Activated CD8-positive, alpha-beta T cell treated with anti-CD3 and anti-CD28 coated beads for 36 hours (primary cell): ENCODE measurements at places on chromosomes 5 and 9. TPM values are rescaled to one million over a fixed set of nuclear protein-coding genes. Genes with fewer than 3 reads are reported as not detected.

DNA sequence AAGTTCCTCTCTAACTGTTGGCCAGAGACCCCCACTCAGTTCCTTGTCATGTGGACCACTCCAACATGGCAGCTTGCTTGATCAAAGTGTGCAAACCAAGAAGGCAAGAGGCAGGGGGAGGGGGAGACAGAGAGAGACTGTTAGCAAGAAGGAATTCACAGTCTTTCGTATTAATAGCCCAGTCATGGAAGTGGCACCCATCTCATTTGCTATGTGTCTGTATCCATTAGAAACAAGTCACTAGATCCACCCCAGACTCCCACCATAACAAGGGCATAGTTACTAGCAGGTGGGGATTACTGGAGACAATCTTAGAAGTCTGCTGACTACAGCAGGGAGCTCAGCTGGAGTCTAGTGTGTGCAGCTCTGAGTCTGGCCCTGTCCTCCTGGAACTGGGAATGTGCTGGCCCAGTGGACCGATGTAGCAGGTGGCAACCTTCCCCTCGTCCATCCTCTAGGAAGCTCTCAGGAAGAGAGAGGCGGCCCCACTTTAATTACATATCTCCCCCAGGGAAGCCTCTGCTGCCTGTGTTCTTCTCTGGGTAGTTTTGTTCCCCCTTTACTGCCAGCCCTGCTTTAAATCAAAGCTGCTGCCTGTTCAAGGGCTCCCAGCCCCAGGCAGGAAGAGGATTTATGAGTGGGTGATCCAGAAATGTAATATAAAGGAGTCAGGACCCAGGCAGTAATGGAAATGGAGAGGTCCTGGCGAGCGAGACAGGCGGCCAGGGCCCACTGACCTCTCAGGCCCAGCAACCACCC is 47.8 kb upstream of the ALDH1B1 start:
- peaks cover 5% of the 10 kb centered on the region for H3K27me3 ChIP-seq
- no peaks in the 10 kb centered on the region for H3K4me1 ChIP-seq
- no peak for DNase-seq
- H3K4me3 ChIP-seq: no peak overlapping the region
- no peak overlapping the region for H3K27ac ChIP-seq

- DNase-seq: peak; percentile 1
- peaks cover 23% of the 10 kb centered on the region for H3K36me3 ChIP-seq
- H3K27me3 ChIP-seq: no peaks in the 10 kb centered on the region
- peak overlapping the region; percentile 39 for H3K27ac ChIP-seq
These were observed 3.7 kb downstream of the CARD19 start for GRCh38 chr9:93099551-93100275.

GRCh38 chr9:35517131-35517530 is 27.2 kb downstream of the RUSC2 start:
- no peaks in the 10 kb centered on the region for H3K27me3 ChIP-seq
- H3K36me3 ChIP-seq: no peaks in the 10 kb centered on the region
- H3K4me1 ChIP-seq: no peaks in the 10 kb centered on the region
- no peak for DNase-seq
- H3K4me3 ChIP-seq: no peak overlapping the region

DNA sequence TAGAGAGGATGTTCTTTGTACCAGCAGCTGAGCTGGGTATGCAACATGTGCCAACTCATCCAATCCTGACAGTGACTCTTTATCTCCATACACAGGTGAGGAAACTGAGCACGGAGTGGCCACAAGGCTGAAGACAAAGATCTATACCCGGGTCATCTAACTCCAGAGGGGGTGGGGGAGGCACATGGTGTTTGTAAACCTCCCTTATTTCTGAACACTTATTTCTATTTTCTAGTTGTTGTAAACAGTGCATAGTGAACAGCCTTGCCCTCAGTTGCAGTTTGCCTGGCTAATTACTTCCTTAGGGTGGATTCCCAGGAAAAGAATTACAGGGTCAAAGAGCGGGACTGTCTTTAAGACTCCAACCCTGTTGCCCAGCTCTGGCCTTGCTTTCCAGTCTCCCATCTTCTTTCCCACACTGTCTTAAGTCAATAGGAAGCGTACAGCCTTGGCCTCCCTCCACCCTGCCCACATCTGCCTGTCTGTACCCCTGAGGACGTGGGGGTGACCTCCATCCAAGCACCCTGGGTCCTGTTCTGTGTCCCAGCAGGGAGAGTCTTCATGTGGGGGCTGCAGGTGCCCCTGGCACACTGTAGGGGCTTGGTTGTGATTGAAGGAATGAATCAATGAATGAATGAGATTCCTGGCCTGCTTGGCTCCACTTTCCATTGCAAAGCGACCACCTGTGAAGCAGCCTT is 13.2 kb upstream of the FIBCD1 start:
- H3K27me3 ChIP-seq: peaks cover 9% of the 10 kb centered on the region
- H3K4me3 ChIP-seq: no peak overlapping the region
- H3K4me1 ChIP-seq: no peaks in the 10 kb centered on the region
- no peak overlapping the region for H3K27ac ChIP-seq

GRCh38 chr9:96691326-96691725 is 36.2 kb upstream of the PRXL2C start:
- no peak overlapping the region for H3K27ac ChIP-seq
- H3K4me1 ChIP-seq: peaks cover 4% of the 10 kb centered on the region
- DNase-seq: no peak
- H3K36me3 ChIP-seq: peaks cover 5% of the 10 kb centered on the region
- H3K4me3 ChIP-seq: no peak overlapping the region

- H3K27me3 ChIP-seq: no peaks in the 10 kb centered on the region
- no peaks in the 10 kb centered on the region for H3K4me1 ChIP-seq
- H3K27ac ChIP-seq: no peak overlapping the region
- no peaks in the 10 kb centered on the region for H3K36me3 ChIP-seq
These were observed 176.6 kb upstream of the SH3GL2 start for GRCh38 chr9:17402309-17402708.

GRCh38 chr5:97127727-97128126 is 14.7 kb downstream of the LIX1 start:
- H3K4me3 ChIP-seq: no peak overlapping the region
- no peak overlapping the region for H3K27ac ChIP-seq
- peaks cover 6% of the 10 kb centered on the region for H3K27me3 ChIP-seq
- DNase-seq: no peak
- H3K4me1 ChIP-seq: no peaks in the 10 kb centered on the region
- no peaks in the 10 kb centered on the region for H3K36me3 ChIP-seq

DNA sequence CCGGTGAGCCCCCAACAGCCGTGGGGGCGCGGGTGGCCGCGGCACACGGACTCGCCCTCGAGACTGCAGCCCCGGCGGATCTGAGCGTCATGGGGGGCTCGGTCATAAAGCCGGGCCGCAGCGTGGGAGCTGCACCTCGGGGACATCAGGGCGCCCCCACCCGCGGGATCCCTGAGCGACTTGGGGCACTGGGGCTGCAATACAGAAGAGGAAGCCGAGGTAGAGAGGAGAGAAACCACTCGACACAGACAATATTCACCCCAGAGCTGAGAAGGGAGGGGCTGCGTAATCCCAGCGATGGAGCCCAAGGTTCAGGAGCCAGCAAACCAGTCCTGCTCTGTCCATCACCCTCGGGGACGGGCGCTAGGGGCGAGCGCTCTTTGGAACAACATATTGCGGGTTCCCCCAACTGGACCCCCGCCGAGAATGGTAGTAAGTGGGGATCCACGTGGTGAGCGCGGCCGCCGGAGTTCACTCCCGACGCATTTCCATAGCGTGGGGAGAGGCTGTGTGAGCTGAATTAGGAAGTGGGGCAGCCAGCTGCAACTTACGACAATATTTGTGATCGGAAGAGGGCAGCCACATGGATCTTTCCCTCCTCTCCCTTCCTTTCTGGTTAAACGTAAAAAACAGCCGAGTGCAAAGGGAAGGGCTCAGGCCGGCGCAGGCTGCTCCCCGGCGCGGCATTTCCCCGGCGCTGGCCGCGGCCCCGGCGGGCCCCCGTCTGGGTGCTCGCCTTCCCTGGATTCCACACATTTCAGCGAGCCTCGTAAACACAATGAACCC is 9.9 kb downstream of the PTCH1 start:
- H3K4me1 ChIP-seq: peaks cover 31% of the 10 kb centered on the region
- no peaks in the 10 kb centered on the region for H3K36me3 ChIP-seq

DNA sequence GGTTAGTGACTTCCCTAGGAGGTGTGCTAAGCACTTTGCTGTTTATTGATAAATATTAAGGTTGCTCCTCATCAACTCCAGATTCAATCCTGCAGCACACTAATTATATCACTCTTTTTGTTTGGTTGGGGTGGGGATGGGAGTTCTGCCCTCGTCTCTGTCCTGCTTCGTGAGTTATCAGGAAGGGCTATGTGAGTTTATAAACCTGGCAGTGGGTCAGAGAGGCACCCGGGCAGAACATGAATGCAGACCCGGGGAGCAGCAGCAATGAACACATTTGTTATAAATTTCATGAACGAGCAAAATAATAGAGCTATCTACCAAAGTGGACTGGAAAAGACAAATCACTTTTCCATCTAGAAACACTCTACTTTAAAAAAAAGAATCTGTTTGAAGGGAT is 125.5 kb upstream of the WWC1 start:
- DNase-seq: no peak
- no peak overlapping the region for H3K27ac ChIP-seq
- no peak overlapping the region for H3K4me3 ChIP-seq
- H3K27me3 ChIP-seq: peaks cover 4% of the 10 kb centered on the region
- no peaks in the 10 kb centered on the region for H3K36me3 ChIP-seq

- no peak overlapping the region for H3K4me3 ChIP-seq
- no peaks in the 10 kb centered on the region for H3K4me1 ChIP-seq
- no peak overlapping the region for H3K27ac ChIP-seq
These were observed 161.3 kb downstream of the CAVIN4 start for GRCh38 chr9:100739208-100739607.

GRCh38 chr5:5430136-5430535 is 7.7 kb downstream of the ICE1 start:
- H3K36me3 ChIP-seq: peaks cover 18% of the 10 kb centered on the region
- DNase-seq: no peak
- H3K27me3 ChIP-seq: no peaks in the 10 kb centered on the region
- H3K4me1 ChIP-seq: peaks cover 64% of the 10 kb centered on the region

DNA sequence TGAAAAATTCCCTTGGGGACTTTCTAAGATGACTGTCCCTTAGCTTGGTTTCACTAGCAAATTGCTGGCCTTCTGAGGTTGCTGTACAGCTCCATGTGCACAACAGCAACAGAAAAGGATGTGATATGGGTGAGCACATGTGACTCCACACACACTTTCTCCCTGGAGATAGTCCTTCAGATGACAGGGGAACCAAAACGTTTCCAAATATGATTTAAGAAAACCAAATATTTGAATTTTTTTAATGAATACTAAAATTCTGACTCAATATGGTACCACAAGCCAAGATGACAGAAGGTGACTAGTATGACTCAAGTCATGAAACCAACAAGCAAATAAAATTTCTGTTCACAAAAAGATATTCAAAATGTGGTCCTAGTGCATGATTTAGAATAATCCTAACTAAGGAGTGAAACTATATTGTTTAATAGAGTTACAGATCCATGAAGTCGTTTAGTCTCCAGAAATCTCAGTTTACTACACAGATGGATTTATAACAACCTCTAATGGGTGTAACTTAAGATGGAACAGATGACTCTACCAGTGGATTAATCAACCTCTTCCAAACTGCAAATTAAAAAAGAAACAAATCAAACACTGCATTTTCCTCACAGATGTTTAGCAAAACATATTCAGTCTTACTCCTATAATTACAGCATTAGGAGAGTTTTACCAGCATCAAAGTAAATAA is 144.8 kb upstream of the PIK3R1 start:
- peak; percentile 23 for DNase-seq
- no peaks in the 10 kb centered on the region for H3K27me3 ChIP-seq
- H3K4me1 ChIP-seq: peaks cover 13% of the 10 kb centered on the region
- no peak overlapping the region for H3K4me3 ChIP-seq

DNA sequence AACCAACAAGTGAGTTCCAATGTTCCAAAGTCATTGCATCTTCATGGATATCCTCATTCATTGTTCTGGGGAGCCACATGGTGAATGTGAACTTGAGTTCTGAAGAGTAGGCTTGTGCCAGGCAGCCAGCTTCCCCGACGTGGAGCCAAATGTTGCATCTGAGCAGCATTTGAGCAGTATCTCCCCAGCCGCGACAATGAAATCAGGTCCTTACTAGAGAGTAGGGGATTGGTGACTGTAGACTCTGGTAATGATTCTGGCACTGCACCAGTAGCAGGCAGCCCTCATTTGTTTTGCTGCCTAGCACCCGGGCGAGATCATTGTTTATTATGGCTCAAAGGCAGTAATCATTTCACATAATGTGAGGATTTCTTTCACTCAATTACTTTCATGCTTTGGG is 451.4 kb upstream of the C9orf72 start:
- no peaks in the 10 kb centered on the region for H3K36me3 ChIP-seq
- H3K27ac ChIP-seq: no peak overlapping the region
- no peak for DNase-seq
- H3K27me3 ChIP-seq: no peaks in the 10 kb centered on the region

- DNase-seq: no peak
- H3K27me3 ChIP-seq: no peaks in the 10 kb centered on the region
- no peak overlapping the region for H3K4me3 ChIP-seq
- peaks cover 35% of the 10 kb centered on the region for H3K4me1 ChIP-seq
- H3K36me3 ChIP-seq: no peaks in the 10 kb centered on the region
These were observed 416.0 kb downstream of the MAN2A1 start for GRCh38 chr5:110105692-110106091.

GRCh38 chr9:96195541-96195940 is 106.4 kb downstream of the HSD17B3 start:
- DNase-seq: no peak
- H3K4me1 ChIP-seq: no peaks in the 10 kb centered on the region
- no peak overlapping the region for H3K27ac ChIP-seq
- H3K36me3 ChIP-seq: no peaks in the 10 kb centered on the region
- no peak overlapping the region for H3K4me3 ChIP-seq

TTC23L gene
- total RNA-seq: 0.41 TPM
